ELR (cell line): ENCODE measurements at places on chromosomes 3 and 15.
A peak's percentile ranks its signal among the peaks of the same experiment; 100 is the strongest.

DNA sequence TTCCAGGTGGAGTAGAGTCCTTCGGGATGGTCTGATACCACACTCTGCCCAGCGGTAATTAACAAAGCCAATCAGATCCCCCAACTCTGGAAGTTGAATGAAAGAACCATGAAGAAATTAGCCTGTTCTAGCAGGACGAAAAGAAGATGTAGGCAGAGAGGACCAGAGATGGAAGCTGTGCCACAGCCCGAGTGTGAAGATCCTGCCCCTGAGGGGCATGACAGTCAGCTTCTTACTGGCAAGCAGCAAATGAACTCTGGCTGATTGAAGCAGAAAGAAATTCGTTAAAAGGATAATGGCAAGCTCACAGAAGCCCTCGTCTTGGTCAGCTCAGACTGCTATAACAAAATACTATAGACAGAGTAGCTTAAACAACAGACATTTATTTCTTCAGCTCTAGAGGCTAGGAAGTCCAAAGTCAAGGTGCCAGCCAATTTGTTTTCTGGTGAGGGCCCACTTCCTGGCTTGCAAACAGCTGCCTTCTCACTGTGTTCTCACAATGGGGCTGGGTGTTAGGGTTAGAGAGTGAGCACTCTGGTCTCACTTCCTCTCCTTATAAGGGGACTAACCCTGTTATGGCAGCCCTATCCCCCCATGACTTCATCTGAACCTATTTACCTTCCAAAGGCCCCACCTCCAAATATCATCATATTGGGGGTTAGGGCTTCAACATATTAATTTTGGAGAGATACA lies 307.1 kb downstream of the VPS13C start:
- no peak for DNase-seq

GRCh38 chr3:14861031-14861430 lies 42.3 kb downstream of the FGD5 start:
- DNase-seq, result no peak

DNA sequence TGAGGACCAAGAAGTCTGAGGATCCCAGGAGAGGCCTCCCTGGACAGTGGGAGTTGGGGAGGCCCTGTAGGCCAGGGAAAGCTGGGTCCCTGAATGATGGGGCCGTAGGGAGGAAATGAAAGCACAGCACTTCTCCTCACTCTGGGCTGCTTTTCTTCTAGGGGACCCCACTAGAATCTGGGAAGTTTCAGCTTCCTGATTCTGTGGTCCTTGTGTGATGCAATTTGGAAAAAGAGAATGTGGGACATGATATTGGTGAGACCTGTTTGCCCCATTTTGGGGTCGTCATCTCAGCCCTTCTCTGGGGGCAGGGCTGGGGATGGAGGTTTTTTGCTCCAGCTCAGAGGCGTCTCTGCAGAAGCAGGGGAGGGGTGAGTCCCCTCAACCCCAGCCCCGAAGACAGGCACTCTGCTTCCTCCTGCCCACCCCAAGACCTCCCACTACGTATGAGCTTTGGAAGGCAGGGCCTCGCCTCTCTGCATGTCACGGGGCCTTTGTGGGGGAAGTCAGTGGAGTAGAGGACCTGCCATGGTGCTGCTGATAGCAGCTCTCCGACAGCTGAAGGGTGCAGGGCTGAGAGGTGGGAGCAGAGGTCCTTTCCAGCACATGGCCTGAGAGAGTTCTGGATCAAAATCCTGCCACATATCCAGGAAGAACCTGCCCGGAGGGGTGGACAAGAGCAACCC lies 1.5 kb upstream of the SNX22 start:
- no peak for DNase-seq

GRCh38 chr15:62896969-62897486 lies 145.5 kb upstream of the TPM1 start:
- DNase-seq, result peak; percentile 99

- DNase-seq, result no peak
Observed at GRCh38 chr3:138470687-138471086, 36.3 kb downstream of the ESYT3 start.

DNA sequence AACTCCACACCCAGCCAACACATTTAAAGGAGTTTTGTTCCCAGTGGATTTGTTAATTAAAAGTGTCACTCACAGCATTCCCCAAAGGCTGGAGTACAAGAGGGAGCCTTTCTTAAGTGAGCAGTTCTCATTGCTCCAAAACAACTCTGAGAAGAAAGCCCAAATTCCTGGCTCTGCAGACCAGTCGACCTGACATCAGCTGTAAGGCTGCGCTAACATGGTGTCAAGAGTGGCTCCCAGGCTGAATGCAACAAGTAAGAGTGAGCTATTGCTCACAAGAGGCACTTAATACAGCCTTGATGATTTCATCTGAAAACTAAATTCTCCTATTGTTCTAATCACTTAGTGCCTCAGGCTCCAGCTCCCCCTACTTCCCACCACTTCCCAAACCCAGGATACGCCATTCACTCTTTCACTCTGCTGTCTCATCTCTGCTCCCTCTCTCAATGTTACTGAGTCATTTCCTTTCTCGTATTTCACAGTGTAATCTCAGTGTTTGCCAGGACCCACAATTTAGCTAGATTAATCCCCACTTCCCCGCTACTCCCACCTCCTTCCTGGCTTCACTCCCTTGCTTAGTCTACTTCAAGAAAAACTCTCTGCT lies 81.8 kb downstream of the WWTR1 start:
- peak; percentile 99 for DNase-seq

DNA sequence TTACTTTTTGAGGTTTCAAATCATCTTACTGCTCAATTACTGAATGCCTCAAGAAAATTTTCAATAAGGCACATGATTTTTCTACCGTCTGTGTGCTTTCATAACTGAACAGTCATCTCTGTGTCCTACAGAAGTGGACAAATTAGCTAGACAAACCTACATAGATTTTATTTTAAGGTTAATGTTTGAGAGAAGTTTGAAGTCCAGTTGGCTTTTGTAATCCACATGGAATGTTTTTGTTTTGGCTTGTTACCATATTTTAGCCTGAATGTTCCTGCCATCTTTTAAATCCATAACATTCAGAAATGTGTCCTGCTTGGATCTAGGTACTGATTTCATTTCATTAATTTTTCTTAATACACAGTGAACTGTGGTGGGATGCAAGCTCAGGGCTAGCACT lies 730.1 kb downstream of the IGSF11 start:
- DNase-seq, result no peak

DNA sequence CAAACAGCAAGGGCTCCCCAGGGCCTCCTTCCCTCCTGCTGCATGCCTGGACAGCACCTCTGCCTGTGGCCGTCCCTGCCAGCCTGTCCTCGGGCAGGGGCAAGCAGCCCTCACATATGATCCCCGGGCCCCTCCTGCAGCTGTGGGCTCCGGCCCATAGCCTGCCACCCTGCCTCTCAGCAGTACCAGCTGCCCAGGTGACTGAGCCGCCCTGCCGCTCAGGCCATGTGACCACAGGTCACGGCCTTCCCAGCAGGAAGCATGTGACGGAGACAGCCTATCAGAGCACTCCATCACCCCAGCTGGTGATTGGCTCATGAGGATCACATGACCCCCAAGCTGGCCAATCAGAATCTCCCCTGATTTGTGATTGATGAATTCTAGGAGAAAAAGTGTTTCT lies 23.9 kb downstream of the ALDH1L1 start:
- DNase-seq, result no peak

- DNase-seq, result no peak
Observed at GRCh38 chr3:155714295-155714718, 30.6 kb downstream of the PLCH1 start.

GRCh38 chr3:160796813-160797164 lies 40.8 kb downstream of the PPM1L start:
- no peak for DNase-seq

DNA sequence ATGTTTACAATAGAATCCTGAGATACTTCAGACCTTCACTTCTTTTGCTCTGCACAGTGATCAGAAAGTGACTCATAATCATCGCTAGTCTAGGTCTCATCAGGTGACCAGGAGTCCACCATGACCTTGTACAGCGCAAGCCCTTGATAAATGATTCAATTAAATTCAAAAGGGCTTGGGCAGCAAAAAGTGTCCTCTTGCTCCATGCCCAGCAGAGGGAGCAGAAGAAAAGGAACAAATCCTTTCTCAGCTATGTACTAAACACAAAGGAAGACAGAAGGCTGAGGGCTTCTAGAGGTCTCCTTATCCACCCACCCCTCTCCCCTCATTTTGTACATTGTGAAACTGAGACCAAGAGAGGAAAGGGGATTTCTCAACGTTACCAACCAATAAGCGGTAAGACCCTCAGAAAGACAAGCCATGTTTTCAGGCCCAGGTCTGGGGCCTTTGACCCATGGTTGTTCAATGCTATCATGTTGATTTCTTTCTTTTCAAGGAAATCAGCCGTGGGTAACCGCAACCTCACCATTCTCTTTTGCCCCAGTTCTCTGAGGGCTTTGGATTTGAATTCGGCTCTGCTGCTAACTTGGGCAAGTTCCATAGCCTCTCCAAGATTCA lies 74.8 kb downstream of the AQP9 start:
- DNase-seq, result peak; percentile 55

DNA sequence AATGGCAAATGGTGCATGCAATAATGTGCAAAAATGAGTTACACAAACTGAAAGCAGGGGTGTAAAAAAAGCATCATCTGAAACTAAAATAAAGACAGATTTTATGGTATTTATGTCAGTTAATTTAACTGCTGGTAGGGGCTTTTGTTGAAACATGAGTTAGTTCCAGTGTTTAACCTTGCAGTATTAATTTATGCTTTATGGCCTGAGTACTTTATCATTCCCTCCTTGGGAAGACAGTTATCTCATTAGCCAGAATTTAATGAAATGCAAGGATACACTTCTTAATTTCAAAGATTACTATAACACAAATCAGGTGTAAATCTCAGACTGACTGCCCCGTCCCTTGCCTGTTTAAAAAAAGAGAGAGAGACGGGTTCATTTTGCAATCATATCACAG lies 240.1 kb upstream of the MEIS2 start:
- no peak for DNase-seq

DNA sequence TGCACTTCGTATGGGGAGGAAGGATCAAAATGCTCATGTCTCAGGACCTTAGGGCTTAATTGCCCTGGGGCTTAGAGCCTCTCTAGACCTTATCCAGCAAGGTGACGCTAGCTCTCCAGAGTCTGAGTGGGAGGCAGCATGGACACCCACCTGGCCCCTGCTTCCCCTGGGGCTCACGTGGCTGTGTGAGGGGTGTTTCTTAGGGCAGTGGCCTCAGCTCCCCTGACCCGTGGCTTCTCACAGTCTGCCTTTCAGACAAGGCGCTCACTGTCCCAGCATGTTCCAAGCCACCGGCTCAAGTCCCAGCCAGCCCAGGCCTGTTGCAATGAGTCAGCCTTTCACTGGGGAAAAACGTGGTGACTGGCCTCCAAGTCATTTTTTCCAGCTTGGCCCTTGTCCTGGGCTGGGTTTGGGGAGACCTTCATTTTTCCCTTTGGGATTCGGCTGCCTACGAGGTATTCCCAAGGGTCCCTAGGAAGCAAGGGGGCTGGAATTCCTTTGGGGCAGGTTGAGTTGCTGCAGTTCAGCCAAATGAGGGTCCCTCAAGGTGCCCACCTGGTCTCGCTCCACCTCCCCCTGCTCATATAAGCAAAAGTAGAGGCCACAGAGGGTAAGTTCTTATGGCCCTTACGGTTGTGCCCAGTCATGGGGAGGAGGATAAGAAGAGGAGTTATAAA lies 15.7 kb downstream of the BHLHE40 start:
- DNase-seq, result peak; percentile 94

DNA sequence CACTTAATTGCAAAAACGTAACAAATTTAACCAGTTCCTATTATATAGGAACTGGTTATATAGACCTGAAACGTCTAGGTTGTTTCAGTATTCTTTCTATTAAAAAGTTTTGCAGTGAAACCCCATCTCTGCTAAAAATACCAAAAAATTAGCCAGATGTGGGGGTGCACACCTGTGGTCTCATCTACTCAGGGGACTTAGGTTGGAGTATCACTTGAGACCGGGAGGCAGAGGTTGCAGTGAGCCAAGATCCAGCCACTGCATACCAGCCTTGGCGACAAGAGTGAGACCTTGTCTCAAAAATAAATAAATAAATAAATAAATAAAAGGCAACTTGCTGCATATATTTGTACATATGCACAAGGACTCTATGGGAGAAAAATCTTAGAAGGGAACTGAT lies 387.0 kb downstream of the TUSC7 start:
- no peak for DNase-seq

GRCh38 chr3:169759256-169759655 lies 5.6 kb downstream of the TERC start:
- peak; percentile 96 for DNase-seq

GRCh38 chr3:172201870-172202236 lies 162.5 kb downstream of the FNDC3B start:
- peak; percentile 40 for DNase-seq

DNA sequence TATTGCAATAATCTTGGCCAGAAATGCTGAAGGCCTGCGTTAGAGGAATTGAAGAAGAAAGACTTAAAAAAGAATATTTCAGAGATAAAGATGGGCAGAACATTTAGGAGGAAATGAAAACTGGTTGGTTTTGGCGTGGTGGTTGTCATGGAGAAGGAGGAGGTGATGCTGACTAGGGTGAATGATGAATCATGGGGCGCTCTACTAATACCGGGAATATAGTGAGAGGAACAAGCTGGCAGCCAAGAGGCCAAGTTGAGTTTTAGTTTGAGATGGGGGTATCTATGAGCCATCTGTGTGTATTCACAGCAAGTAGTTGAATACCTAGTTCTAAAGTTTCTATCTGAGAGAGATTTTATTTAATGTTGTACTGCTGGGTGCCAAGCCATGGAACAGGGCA lies 6.8 kb upstream of the GAP43 start:
- DNase-seq, result no peak

GRCh38 chr3:156795890-156796481 lies 30.2 kb upstream of the LEKR1 start:
- no peak for DNase-seq

GRCh38 chr3:125151442-125151817 lies 61.1 kb downstream of the SLC12A8 start:
- DNase-seq, result no peak

GRCh38 chr15:99452728-99453636 lies 112.8 kb upstream of the MEF2A start:
- DNase-seq, result peak; percentile 5

GRCh38 chr3:141709126-141709770 lies 28.9 kb upstream of the RNF7 start:
- DNase-seq, result no peak

DNA sequence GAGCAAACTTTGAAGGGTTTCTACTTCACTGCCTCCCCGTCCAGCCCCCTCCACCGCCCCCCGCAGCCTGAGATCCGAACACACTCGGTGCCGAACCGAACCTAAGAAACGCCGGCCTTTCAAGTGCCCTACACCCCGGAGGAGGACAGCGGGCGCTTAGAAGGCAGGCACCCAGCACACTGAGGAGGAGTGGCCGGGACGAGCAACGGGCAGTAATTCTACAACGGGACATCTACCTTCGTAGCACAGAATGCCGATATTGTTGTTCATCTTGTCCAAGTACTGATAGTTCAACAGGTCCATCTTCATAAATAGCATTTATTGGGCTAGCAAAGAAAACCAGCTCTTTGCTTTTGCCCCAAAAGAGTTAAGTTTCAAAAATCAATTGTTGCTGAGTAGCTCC lies 513 bp downstream of the VGLL4 start:
- peak; percentile 72 for DNase-seq

GRCh38 chr3:128919988-128920387 lies 40.6 kb downstream of the ACAD9 start:
- DNase-seq, result no peak

GRCh38 chr3:13081603-13082360 lies 8.6 kb upstream of the IQSEC1 start:
- DNase-seq, result no peak
